CD4-positive, alpha-beta T cell treated with Interleukin-21 for 1 hour (primary cell): ENCODE measurements at places on chromosomes 11 and 22.

DNA sequence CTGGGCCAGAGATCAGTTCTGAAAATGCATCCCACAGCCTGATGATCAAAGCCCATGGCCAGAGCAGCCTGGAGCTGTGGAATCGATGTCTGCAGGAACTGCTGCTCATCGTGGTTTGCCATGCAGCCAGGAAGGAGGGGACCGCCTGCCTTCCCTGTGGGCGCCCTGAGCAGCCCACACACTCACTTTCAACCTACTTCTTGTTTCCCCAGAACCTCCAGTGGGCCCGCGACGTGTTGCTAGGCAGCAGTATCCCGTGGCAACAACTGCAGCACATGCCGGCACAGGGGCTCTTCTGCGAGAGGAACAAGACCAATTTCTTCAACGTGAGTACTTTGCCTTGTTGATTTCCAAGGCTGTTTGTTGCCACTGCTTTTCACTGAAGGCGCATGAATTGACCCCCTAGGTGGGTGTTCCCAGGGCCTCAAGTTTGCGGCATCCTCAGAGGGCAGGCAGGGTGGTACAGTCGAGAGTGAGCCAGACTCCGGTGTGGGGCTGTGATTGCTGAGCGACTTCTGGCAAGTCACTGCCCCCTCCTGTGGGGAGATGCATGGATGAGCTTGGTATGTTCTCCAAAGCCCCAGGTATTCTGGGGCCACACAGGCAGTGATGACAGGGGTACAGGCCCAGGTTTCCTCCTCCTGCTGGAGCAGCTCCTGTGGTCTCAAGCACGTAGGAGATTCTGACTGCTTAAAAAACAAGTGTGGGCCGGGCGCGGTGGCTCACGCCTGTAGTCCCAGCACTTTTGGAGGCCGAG, 47.0 kb upstream of the SUSD2 start:
- DNase-seq: peak; percentile 68

DNA sequence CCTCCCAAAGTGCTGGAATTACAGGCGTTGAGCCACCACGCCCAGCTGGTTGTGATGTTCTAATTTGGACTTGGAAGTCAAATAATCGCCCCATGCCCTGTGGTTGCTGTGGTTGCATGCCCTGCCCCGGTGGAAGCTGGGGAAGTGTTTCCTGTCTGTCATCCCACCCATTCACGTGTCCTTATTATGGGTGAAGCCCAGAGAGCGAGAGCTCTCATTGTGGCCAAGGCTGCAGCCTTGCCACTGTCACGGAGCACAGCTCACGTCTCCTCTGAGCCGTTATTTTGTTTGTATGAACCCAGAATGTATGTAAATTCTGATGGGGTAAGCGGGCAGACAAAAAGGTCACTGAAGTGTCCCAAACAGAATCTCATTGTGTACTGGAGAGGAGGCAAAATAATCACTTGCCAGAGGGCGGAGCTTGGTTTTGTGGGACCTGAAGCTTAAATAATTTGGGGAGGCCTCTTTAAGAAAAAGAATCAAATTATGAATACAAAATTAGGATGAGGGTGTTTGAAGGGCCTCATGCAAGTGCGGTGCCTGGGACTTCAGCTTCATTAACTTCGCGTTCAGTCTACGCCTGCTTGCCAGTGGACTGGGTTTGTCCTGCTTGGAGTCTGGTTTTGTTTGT, 25.8 kb upstream of the TREH start:
- DNase-seq: peak; percentile 68

DNA sequence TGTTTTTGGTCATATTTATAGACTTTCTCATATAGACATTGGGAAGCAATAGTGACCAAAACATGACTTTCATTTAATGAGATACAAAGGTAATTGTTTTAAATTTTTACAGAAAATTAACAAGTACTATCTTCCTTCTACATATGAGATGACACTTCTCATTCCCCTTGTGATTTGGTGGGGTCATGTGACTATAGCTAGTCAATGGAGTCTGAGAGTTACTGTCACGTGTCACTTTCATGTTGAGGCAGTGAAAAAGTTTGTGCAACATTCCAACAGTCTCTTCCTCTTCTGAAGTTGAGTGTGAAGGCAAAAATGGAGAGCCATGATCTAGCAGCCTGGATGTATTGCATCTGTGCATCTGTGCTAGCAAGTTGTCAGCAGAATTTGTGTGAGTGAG, 618.3 kb upstream of the LRRC4C start:
- no peak for DNase-seq

GRCh38 chr11:113849713-113850112, 25.7 kb downstream of the USP28 start:
- no peak for DNase-seq

DNA sequence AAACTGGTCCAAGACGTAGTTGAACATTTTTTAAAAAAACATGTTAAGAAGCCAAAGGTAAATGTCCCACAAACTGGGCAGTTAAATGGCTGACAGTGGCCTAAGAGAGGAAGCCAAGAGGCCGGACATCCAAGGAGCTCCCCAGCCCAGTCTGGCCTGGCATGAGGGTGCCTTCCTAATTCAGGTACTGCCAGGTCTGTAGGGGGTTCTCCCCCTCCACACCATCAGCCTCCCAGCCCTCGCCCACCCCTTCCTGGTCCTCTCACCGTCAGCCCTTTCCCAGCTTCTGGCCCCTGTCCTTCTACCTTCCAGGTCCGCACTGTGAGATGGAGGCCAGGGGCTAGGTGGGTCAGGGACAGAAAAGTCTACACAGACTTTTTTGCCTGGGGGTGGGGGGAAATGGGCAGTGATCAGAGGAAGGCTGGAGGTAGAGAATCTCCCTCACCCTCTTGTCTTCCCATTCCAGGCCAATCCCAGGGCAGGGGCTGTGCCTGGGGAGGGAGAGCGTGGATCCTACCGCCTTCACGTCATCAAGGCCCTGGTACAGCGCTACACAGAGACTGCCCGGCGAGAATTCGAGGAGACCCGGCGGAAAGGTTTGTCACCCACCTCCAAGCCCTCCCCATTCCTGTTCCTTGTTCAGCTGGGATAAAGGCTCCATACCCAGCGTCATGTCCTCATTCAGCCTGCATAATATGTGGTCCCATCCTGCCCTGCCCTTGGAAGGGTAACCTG, 6.0 kb downstream of the ART5 start:
- DNase-seq: no peak

GRCh38 chr11:46942172-46942571, 5.6 kb downstream of the CSTPP1 start:
- DNase-seq: no peak

- DNase-seq: no peak
These were observed 7.5 kb upstream of the RAG2 start for GRCh38 chr11:36605221-36606216.

DNA sequence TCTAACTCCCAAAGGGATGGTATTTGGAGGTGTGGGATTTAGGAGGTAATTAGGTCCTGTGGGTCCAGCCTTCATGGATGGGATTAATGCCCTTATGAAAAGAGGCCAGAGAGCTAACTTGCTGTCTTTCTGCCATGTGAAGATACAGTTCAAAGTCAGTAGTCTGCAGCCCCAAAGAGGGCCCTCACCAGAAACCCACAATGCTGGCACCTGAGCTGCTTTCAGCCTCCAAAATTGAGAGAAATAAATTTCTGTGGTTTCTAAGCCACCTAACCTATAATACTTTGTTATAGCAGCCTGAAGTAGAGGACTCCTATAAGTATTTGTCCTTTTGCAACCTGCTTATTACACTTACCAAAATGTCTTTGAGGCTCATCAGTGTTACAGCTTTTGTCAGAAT, 16.2 kb downstream of the ATM start:
- DNase-seq: peak; percentile 50

GRCh38 chr11:29336727-29337575, 679.9 kb downstream of the KCNA4 start:
- DNase-seq: no peak

GRCh38 chr22:20522134-20523004, 15.0 kb downstream of the MED15 start:
- DNase-seq: no peak

DNA sequence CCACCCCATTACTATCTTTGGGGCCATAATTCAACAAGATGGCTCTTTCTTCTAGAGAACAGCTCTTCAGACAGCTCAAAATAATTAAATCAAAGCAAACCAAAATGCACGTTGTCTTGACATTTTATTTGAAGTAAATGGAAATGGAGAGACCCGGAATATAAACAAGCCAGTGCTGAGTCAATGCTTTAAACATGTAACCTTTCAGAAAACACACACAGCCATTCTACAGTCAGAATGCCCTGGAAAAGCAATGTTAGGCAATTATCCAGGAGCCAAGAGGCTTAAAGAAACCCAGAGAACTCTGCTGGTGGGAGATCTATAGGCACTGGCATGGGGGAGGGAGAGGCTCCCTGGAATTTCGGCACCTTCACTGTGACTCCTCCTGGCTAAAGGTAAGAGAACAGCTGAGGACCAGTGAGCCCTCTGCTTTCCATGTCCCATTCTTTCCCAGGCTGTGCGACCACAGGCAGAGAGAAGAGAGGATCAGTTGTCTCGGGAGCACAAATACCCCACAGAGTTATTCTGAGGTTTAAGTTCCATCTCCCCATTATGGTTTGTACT, 254.0 kb upstream of the CCDC90B start:
- DNase-seq: no peak

DNA sequence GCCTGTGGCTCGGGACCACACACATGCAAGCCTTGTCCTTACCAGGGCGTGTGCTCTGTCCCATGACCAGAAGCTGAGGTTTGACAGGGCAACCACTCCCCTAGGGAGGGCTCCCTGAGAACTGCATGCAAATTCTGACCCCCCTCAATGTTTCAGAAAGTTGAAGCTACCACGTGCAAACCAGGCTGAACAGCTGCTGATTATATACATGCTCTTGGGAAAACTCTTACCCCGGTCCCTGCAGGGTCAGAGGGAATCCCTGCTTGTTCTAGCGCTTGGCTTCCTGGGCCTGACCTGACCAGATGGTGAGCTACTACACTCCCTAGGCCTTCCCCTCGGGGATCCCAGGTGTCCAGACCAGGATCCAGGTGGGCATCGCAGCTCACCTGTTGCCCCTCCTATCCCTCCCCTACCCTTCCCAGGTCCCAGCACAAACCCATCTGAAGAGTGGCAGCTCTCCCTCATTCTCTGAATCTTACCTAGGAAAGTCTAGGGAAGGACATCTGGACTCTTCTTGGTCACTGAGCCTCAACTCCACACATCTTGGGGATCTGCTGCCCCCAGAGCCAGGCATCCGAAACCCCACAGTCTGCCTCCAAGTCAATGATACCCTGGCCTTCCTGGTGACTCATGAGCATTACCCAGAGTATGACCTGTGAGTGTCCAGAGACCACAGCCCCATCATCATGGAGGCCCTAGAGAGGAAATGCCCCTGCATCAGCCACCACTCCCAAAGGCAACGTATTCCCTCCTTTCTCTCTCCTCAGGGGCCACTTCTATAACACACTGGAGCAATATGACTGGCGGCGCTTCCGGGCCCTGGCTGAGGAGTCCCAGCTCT, 61.5 kb downstream of the BTG4 start:
- DNase-seq: no peak

DNA sequence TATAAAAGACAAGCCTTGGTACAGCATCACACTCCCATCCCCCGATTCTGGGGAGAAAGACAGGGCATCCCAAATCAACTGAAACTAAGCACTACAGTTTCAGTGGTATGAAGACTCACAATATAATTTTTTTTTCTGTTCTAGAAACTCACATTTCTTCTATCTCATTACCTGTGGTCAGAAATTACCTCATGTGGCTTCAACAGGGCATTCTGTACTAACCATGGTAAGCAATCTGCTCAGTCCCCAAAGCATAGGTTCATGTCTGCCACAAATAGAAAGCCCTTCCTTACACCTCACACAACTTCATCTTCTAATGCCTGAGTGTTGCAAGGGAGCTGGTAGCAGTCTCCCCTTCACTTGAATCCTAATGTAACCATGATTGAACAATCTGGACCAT, 147.4 kb upstream of the POU2AF2 start:
- no peak for DNase-seq

DNA sequence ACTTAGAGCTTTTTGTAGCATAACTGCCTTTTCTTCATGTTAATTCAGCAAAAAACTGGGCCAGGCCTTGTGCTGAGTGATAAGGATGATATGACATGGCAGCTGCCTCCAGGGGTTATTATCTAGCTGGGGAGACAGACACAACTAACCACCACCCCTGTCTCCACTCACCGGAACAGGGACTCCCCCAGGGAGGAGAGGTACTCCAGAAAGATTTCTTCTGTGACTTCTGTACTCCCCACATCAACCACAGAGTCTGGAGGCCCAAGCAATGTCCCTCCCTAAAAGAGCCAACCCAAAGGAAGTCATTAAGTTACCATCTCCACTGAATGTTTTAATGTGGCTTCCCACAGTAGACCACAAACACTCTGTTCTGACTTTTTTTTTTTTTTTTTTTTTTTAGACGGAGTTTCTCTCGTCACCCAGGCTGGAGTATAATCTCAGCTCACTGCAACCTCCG, 14.3 kb upstream of the PMM1 start:
- peak; percentile 84 for DNase-seq

- DNase-seq: no peak
These were observed 28.8 kb downstream of the ZNF70 start for GRCh38 chr22:23722160-23722559.

- DNase-seq: no peak
These were observed 1.5 kb downstream of the LARGE1 start for GRCh38 chr22:33918676-33919365.

DNA sequence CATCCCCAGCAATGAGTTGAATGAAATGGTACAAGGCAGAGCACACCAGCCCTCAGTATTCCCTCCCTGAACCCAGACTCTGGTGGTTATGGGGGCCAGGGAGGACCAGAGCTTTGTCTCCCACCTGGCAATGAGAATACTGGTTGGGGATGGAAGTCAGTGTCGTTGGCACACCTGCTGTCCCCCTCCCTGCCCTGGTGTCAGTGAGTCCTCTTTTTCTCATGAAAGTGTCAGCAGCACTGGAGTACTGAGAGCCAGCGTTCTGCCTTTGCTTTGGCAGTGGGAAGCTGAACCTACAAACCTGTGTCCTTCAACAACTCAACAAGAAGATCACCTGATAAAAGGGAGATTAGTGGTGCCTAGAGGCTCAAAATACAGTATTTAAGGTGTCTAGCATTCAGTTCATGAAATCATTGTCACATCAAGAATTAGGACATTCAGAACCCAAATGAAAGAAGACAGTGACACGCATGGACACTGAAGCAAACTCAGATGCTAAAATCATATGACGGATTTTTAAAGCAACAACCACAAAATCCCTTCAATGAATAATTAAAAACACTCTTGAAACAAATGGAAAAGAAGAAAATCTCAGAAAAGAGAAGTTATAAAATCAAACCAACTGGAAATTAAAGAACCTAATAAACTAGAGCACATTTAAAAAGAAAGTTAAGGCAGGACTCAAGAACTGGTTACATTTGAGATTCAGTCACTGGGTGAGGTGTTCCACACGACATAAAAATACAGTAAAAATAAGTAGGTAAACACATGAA, 77.5 kb upstream of the VPREB1 start:
- no peak for DNase-seq

DNA sequence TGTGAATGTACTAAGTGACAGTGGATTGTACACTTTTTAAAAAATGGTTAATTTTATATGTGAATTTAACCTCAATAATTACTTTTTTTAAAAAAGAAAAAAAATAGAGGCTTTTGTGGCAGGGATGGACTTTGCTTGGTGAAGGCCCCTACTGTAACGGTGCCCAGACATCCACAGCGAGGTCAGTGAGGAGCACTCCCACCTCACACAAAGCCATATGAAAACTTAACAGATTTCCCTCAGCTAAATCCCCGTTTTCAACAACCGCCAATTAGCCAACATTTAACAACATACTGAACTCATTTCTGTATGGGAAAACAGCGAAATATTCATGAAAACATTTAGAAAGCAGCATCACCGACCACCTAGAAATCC, 642 bp upstream of the C11orf58 start:
- no peak for DNase-seq
